ENCODE measurements at places on chromosomes 5 and 9.

GRCh38 chr5:159412284-159413046 lies 82.2 kb upstream of the IL12B start:
- DNase-seq: peak; percentile 37

GRCh38 chr5:123786411-123786810 lies 274.4 kb downstream of the CSNK1G3 start:
- no peak for DNase-seq

DNA sequence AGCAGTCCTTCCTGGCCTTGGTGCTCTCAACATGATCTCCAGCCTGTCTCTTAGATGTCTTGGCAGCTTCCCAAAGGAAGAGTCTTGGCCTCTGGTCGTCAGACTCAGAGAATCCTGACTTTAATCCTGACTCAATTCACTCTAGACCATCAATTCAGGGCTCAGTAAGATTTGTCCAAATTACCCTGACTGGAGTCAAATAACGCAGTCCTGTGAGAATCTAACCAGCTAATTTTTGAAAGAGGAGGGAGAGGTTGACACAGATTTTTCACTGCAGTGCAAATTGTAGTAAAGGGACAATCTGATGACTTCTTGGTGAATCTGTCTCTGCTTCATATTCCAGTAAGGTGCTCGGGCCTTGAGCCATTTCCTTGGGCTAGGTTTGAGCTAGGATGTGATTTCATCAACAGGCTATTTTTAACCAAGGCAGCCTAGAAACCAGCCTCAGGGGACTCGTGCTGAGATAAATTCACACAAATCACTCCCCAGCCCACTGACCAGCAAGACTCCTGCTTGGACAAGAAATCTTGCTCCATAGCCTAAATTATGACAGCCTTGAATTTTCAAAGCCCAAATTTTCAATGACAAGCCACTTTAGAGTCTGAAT lies 257.4 kb downstream of the ENC1 start:
- peak; percentile 52 for DNase-seq

DNA sequence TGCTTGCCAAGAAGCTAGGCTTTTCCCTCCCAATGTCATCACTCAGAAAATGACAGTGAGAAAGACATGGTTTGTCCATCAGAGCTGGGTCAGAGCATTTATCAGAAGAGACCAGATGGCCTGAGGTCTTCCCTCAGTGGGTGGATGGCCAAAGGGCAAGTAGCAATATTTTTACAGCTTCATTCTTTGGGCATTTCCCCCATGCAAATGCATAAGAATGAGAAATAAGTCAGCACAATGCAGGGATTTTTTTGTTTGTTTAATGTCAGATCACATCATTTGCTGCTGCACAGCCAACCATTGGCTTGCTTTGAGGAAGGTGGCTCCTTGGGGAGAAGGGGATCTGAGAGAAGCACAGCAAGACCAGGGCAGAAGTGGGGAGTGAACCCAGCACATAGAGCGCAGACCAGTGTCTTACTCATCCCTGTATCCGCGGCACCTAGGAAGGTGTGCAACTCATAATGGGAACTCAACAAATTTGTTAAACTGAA lies 209.6 kb downstream of the SEMA6A start:
- DNase-seq: no peak

DNA sequence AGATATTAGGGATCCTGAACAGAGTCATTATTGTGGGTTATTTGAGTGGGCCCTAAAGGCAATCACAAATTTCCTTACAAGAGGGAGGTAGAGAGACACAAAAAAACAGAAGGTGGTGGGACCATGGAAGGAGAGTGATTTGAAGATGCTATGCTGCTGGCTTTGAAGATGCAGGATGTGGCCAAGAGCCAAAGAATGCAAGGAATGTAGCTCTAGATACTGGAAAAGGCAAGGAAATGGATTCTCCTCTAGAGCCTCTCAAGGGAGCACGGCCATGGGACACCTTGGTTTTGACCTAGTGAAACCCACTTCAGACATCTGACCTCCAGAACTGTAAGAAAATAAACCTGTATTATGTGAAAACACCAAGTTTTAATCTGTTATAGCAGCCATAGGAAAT lies 53.8 kb downstream of the TTC39B start:
- DNase-seq: peak; percentile 7
